ENCODE measurements at places on chromosomes 11 and 22.

DNA sequence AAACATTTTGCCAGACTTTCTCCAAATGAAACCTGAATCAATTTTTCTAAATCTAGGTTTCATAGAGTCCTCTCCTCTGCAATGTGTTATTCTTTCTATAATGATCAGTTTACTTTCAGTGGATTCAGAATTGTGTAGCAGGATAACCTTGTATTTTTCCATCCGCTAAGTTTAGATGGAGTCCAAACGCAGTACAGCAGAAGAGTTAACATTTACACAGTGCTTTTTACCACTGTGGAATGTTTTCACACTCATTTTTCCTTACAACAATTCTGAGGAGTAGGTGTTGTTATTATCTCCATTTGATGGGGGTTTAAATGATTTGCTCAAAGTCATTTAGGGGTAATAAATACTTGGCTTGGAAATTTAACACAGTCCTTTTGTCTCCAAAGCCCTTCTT, 9.6 kb downstream of the RAG1 start:
- DNase-seq = no peak

DNA sequence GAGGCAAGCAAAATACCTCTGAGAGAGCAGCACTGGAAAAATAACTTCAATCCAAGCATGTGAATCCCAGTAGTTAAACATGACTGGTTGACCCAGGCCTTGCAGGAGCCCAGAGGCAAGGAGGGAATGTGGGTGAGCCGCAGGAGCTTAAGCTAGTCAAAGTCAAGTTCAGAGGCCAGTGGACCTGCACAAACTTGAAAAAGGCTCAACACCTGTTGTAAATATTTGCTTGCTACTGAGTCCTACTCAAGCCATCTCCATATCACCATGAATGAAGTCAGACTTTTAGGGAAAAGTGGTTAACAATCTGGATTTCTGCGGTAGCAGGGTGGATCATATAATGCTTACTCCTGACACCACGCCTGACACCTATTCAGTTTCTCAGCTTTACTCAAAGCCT, 4.8 kb upstream of the CAT start:
- DNase-seq = no peak

DNA sequence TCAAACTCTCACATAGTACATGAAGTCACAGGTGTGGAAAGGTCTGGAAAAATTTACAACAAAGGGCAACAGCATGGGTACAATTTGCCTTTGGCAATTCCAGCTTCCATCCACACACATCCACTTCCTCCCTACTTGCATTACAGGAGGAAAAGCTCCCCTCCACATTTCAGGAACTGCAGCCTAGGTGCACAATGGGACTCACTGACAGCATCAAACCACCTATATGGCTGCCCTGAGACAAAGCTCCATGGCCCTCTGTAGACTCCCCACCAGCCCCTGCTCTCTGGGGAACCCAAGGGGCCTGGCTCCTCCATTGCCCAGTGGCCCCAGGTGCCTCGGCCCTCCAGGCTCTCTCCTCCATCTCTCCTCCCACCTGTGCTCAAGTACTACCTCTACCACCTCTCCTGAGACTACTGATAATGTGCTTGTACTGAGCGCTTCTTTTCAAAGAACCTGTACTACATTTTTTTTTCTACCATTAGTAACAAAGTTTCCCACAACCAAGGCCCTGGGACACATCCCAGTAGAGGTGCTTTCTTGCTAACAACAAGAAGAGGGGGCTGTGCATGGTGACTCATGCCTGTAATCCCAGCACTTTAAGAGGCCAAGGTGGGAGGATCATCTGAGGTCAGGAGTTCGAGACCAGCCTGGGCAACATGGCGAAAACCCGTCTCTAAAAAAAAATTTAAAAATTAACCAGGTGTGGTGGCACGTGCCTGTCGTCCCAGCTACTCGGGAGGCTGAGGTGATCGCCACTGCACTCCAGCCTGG, 4.9 kb downstream of the YPEL1 start:
- no peak for DNase-seq

DNA sequence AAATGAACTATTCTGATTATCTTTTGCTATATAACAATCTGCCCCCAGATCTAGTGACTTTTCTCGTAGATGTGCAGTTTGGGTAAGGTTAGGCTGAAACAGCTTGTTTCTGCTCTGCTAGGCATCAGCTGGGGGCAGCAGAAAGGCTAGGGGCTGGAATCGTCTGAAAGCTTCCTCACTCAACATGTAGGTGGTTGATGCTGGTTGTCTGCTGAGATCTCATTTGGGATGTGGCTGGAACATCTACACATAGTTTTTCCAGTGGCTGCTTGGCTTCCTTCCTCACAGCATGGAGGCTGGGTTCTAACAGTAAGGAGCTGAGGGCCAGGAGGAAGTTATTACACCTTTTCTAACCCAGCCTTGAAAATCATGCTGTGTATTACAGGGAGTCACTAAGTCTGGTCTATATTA, 30.2 kb downstream of the USP47 start:
- no peak for DNase-seq

DNA sequence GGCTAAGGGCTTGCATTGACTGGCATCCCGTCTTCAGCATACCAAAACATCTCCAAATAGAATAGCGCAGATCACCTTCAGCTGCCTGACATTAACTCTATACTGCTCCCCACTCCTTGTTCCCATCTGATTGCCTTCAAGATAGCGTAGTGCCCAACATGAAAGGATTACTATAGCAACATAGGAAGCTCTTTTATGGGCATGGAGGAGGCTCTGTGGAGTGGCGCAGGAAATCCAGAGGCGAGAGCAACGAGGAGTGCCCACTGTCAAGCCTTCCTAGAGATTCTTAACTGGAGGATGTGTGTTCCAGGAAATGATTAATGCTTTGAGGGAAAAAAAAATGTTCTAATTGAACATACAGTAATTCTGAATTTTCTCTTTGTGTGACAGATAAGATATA, 213.3 kb downstream of the CADM1 start:
- no peak for DNase-seq

DNA sequence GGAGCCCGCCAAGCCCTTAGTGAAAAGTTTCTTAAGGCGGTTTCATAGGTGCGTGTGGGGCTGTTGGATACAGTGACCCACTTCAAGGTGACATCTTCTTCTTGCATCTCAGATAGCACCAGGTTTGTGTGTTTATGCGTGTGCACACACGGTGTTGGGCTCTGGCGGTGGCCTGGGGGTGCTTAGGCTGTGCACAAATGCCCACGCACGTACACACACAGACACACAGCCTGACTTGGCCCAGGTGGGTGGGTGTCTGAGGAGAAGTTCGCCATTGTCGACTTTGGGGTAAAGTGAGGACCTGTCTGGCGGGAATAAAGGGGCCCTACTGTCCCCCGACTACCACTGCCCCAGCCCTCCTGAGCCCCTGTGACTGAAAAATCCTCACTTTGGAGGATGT, 103.8 kb downstream of the KCNQ1 start:
- DNase-seq = no peak

GRCh38 chr11:101296896-101297295, 167.3 kb upstream of the PGR start:
- DNase-seq = no peak

DNA sequence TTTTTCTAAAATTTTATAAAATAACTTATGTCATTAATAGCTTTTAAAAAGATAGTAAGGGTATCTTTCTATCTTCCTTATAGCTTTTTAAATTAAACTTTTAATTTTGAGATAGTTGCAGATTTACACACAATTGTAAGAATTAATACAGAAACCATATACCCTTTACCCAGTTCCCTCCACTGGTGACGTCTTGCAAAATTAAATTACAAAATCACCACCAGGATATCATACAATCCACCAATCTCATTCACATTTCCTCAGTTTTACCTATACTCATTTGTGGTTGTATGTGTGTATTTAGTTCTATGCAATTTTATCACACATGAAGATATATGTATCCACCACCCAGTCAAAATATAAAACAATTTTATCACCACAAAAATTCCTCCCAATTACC, 10.0 kb downstream of the SBF2 start:
- no peak for DNase-seq

DNA sequence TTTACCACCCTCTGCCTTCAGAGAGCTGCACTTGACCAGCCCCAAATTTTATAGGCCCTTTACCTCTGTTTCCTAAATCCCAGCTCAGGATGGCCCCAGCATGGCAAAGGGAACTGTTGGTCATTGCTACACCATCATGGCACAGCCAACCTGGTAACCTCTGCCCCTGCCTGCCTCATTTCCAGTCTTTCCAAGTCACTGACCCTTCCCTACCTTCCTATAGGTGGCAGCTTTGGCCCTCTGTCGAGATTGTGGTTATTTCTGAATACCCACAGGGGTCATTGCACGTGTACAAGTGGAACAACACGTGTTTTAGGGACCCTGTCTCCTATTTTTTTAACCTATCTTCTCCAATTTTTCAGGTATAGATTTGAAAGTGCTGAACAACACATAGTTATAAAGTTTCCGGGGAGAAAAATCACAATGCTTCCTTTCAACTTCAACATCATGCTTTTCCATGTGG, 2.8 kb downstream of the GALNT18 start:
- DNase-seq = no peak

DNA sequence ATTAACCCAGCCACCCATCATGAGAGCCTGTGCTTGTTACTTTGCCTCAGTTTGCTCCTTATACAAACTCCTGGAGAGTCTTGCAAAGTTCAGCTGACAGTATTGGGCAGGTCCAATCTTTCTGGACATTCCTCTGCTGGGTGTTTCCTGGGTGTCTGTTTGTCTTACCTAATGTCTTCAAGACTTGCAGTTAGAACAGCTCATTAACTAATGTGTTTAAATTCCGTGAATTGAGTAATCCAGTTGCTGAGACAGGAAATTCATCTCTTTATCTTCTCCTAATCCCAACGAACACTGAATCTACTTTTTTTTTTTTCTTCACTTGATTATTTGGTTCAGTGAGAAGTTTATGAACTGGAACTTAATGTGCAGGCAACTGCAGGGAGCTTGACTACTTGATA, 20.6 kb downstream of the BCO2 start:
- no peak for DNase-seq

GRCh38 chr11:66745356-66746235, 16.6 kb upstream of the SPTBN2 start:
- DNase-seq = peak; percentile 48

- DNase-seq = peak; percentile 30
These were observed 1.1 kb upstream of the FBXO7 start for GRCh38 chr22:32473388-32473952.

DNA sequence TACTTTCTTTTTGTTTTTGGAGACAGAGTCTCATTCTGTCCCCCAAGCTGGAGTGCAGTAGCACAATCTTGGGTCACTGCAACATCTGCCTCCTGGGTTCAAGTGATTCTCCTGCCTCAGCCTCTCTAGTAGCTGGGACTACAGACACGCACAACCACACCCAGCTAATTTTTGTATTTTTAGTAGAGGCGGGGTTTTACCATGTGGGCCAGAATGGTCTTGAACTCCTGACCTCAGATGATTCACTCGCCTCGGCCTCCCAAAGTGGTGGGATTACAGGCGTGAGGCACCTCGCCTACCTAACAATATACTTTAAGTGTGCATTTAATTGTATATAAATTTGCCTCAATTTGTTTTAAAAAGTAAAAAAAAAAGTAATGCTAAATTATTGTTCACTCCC, 38.4 kb downstream of the GRK3 start:
- DNase-seq = no peak

- no peak for DNase-seq
These were observed 5.6 kb upstream of the SYT8 start for GRCh38 chr11:1829039-1829820.

DNA sequence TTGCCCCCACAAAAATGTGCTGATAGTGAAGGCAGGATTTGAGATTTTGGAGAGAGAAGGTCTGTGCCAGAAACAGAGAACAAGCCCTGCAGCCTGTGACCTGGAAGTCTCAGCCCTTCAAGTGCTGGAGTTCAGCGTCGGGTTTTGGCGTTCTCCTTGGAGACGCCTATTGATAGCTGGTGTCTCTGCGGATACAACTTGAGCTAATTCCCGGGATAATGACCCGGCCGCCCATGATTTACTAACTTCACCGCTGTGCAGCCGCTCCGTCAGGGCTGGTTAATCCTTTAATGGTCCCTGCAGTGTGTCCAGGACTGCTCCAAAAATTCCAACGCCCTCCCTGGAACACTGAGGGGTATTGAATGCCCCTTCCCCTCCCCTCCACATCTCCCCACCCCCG, 76.6 kb downstream of the WT1 start:
- DNase-seq = no peak

DNA sequence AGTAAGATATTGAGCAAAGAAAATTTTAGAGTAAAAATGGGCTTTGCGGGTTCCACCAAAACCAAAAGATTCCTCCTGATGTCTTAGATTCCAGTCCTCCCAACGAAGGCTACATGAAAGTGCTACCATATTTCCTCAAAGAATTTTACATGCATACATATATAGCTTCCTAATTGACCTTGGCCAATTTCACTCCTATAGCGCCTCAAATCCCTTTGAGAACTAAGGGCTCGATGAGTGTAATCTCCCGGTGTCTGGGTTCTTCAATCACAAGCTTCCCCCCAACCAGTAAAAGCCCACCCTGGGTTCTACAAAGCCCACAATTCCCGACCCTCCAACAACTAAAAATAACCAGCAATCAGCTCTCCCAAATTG, 1.2 kb downstream of the SIK3 start:
- DNase-seq = no peak

DNA sequence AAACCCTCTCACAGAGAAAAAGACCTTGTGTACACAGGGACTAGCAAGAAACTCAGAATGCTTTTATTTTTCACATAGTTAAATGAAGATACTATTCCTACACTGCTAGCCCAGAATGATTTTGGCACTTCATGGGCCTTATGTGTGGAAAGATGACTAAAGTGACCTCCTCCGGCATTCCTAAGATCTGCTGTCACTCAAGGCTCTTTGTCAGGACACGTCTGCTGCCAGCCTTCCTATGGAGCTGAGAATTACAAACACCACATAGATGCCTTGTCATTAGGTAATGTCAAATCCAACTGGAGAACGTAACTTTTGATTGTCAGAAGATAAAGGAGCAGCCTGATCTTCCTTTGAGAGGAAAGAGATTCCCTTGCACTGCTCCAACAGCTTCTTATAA, 249.1 kb downstream of the FAT3 start:
- no peak for DNase-seq

GRCh38 chr22:22591348-22592299, 32.6 kb upstream of the PRAME start:
- DNase-seq = no peak

- DNase-seq = no peak
These were observed 42.2 kb downstream of the WNT7B start for GRCh38 chr22:45934659-45935341.

- DNase-seq = no peak
These were observed 15.9 kb upstream of the MMP7 start for GRCh38 chr11:102546427-102546826.

All from NCI-H2107 (cell line).